ENCODE measurements at places on chromosomes 2 and 18.

DNA sequence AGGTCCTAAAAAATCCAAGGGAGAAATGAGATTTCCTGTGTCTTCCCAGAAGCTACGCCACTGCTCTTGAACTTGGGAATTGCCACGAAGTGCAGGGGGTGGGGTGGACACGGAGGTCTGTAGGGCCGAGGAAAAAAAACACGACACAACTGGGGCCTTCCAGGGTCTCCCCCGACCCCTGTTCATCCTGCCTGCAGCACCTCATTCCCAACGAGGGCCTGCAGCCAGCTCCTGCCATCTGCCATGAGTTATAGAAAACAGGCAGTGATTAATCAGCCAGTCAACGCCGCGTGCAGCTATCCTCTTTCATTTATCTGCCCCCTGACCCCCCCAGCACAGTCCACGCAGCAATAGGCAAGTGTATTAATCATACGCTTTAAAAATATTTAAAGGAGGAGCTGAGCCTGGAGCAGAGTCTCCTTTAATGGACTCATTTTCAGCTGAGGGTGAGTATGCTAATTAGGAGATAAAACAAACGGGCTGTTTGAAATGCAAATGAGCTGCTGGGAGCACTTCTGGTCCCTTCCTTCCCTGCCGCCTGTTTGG, 209.9 kb downstream of the TFCP2L1 start:
- no peak for DNase-seq

DNA sequence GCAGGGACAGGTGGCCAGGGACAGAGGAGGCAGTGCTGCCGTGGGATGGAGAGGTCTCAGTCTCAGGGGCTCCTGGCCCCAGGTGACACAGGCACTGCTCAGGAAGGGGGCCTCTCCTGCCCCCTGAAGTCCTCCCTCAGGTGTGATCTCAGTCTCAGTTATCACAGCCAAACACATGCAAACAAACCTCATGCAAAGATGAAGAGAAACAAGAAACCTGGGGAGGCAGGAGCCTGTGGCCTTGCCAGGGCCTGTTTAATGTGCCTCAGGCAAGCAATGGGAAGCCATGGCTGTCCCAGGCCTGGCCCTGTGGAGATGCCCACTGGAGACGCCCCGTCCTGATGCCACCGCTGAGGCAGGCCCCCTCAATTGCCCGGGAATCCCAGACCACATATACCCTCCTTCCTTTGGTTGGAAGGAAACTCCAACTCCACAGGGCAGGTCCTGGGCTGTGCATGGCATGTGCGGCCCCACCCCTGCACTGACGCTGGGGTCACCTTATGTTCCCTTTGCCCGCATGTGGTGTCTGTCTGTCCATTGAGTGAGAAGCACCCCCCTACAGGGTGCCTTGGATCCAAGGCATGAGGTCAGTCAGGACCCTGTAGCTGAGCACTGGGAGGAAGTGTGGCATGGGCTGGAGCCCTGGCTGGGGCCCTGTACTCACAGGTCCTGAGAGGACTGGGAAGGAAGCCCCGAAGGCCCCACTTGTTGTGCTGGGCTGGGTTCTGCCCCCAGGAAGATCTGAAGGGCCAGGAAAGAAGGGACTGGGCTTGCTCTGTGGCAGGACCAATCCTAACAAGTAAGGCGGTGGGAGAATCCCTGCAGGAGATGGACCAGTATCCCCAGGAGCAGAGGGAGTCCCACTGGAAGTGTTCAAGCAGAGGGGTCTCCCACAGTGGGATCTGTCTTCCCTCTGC, 68.8 kb upstream of the RAB6C start:
- DNase-seq, result no peak

DNA sequence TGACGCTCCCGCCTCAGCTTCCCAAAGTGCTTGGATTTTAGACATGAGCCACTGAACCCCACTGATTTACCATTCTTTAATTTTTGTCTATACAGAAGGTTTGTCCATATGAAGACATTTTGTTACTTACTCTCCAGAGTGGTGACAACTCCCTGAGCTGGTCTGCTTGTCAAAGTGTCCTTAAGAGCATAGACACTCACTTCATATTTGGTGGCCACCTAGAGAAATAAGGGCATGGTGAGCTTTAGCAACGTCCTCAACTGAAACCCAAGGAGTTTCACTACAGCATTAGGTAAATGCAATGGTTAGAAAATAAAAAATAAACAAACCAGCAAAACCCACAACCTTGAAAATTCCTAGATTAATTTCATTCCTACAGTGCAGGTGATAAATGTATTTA, 57.8 kb downstream of the FN1 start:
- no peak for DNase-seq

GRCh38 chr2:73685764-73686438, 43.7 kb upstream of the NAT8 start:
- no peak for DNase-seq

DNA sequence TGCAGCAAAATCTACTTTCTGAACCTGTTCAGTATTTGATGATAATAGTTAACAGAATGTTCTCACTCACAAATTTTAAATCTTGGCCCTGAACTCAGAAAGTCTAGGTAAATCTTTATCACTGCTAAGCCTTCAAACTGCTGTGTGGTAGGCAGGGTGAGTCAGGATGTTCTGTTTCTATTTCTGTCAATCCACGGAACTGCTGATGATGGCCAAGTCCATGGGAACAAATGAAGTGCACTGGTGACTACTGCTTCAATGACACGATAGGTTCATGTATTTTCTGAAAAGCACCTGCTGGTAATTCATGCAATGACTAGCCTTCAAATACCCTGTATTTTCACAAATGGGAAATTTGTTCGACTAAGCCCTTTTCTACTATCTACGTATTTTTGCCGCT, 14.2 kb downstream of the NIFK start:
- no peak for DNase-seq

DNA sequence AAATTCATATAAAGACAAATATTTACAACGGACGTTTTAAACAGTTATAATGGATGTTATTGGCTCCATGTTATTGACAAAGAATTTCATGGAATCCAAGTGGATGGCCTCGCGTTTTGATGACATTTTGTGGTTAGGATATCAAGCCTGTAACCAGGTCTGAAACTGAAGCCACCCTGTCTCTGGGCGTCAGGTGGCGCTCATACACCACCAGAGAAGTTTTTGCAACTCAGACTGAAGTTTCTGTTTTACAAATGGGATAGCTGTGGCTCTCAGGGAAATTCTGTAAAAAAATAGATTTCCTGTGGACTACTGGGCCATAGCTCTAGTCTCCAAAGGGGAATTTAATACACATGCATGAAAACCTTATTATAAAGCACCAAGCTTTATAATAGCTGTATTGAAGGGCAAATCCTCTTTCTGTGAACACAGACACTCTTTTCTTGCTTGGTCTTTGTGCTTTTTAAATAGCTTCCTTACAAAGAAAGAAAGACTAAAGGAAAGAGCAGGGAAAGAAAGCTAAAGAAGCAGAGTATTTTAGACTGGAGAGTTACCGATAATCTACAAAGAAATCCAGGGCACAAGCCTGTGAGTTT, 86.7 kb downstream of the C18orf54 start:
- DNase-seq, result no peak

- DNase-seq, result peak; percentile 5
Measured at GRCh38 chr2:64454386-64455332, 697 bp downstream of the LGALSL start.

- DNase-seq, result no peak
Measured at GRCh38 chr2:222572751-222573174, 83.1 kb downstream of the FARSB start.

DNA sequence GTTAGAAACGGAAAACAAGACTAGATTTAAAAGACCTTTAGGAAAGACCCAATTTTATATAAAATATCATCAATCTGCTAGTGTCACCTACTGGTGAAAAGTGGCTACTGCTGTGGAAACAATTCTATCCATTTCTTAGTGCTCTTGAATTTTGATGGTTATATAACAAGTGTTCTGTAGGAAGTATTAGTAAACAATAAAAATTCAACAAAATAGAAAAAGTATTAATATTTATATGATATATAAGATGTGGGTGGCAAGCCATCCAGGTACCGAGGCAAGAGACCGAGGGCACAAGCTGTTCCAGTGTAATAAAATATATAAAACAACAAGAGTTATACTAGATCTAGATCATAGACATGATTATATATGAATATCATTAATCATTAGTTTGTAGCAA, 6.2 kb upstream of the TMEM87B start:
- DNase-seq, result no peak

GRCh38 chr18:78738076-78738690, 241.4 kb upstream of the SALL3 start:
- DNase-seq, result no peak

- DNase-seq, result no peak
Measured at GRCh38 chr2:25402477-25402876, 60.8 kb upstream of the DNMT3A start.

DNA sequence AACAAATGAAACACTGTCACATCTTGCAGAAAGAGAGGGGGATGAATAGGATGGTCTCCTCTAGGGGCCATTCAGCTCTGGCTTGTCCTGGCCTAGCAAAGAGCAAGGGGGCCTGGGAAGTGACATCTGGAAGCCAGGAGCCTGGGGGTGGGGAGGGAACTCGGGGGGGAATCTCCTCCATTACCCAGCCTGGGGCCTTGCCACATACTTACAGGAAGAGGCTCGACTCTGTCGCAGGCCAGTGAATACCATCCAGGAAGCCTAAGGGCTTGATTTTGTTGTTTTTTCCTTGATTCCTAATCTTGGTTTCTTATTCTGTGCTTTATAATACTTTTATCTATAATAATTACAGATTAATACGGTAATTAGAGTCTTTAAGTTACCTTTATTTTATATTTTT, 797.5 kb upstream of the ID2 start:
- no peak for DNase-seq

DNA sequence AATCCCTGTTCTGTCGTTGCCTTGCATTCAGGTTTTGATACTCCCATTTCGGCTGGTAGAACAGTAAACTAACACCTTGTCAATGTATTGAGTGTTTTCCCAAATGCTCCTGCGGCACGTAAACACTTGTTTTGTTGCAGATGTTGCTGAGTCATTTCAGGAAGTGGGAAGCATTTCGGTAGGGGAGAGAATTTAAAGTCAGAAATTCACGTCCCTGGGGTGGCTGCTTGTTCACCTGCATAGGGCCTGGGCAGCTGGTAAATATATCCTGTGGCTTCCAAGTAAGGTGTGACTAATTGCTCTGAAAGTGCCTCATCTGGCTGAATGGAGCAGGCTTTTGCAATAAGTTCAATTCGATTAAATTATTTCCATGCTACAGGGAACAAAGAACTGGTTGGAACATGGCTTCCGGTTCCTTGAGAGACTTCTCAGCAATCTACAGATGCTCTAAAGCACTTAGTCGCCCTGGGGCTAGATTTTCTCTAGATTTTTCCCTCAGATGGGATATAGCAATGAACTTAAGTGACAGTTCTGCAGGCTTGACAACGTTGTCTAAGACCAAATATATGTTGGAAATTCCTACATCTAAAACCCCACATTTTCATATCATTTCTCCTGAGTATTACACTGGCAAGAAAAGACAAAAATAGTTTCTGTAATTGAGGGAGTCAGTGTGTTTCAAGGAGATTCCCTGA, 5.2 kb downstream of the GALR1 start:
- DNase-seq, result no peak

DNA sequence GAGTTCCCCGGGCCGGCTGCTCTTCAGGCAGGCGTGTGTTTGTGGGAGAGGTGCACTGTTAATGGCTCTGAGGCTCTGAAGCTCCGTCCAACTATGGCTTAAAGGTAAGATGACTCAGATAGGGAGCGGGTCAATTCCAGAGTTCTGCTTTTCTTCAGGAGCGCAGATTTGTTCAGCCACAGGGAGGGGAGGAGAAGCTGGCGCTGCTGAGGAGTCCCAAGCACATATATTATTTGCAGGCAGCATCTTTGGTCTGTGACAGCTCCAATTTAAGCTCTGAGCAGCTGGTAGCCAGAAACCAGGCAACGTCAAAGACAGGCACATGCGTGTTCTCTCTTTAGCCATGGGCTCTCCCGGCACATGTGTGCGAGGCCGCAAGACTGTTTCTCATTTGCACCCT, 229.2 kb downstream of the BCL2 start:
- no peak for DNase-seq

- no peak for DNase-seq
Measured at GRCh38 chr2:221254299-221254698, 317.8 kb downstream of the EPHA4 start.

DNA sequence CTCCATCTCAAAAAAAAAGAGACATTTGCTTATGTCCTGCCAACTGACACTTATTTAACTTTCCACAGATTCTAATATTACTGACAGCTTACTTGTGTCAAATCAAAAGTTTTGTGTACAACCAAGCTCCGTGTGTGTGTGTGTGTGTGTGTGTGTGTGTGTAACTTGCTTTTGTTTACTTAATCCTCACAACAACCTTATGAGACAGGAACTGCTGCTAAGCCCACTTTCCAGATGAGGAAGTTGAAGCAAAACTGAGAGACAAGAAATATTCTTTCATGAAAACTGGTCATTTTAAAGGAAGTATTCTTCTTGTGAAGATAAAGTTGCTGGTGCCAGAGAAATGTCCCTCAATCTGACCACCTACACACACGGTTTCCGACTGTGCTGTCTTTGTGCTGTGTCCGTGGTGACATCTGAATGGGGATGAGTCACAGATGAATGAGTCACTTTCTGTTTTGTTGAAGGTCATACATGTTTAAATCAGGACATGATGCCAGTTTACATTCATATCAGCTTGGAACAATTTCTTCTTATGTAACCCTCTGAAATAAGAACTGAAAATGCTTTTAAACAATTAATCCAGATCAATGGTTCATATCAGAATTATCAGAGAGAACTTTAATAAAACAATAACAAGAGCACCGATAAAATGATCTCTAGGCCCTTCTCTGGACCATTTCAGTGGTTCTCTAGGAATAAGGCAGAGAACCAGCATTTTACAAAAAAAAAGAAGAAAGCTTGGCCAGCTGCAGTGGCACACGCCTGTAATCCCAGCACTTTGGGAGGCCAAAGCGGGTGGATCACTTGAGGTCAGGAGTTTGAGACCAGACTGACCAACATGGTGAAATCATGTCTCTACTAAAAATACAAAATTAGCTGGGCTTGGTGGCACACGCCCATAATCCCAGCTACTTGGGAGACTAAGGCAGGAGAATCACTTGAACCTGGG, 95.5 kb downstream of the THNSL2 start:
- DNase-seq, result no peak

DNA sequence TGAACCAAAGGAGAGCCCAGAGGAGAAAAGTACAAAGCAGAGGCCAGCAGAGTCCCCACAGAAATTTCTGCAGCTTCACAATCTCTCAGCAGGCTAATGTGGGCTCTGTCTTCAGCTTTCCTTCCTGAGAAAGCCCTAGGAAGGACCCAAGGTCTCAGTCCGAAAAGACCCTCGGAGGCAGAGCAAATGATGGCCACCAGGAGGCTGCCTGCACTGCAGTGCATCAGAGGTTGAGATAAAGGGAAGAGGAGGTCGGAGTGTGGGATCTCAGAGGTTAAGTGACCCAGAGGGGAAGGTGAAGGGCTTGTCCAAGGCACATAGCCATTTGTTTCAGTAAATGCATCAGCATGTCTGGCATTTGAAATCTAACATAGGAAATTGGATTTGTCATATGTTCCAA, 299.1 kb upstream of the SLC14A2 start:
- no peak for DNase-seq

DNA sequence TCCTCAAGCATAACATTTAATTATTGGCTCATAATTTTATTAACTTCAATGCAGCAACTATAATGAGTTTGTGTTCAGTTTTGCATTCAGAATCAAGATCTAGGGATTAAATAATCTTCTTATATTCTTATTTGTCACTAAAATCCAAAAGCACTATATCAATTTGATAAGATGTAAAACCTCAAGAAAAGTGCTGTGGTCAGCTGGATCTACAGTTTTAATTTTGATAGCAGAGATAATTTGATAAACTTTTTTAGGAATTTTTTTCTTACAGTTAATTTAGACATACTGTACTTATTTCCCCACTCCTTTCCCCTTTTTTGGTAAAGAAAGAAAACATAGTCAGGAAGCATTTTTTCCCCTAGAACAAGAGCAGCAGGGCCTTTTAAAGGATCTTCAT, 146.4 kb downstream of the GRB14 start:
- no peak for DNase-seq
